Suprapubic skin (tissue), 4 donors: ENCODE measurements at places on chromosomes 12 and 14.

GRCh38 chr14:50082784-50083466, 33.4 kb downstream of the VCPKMT start:
- DNase-seq = no peak

DNA sequence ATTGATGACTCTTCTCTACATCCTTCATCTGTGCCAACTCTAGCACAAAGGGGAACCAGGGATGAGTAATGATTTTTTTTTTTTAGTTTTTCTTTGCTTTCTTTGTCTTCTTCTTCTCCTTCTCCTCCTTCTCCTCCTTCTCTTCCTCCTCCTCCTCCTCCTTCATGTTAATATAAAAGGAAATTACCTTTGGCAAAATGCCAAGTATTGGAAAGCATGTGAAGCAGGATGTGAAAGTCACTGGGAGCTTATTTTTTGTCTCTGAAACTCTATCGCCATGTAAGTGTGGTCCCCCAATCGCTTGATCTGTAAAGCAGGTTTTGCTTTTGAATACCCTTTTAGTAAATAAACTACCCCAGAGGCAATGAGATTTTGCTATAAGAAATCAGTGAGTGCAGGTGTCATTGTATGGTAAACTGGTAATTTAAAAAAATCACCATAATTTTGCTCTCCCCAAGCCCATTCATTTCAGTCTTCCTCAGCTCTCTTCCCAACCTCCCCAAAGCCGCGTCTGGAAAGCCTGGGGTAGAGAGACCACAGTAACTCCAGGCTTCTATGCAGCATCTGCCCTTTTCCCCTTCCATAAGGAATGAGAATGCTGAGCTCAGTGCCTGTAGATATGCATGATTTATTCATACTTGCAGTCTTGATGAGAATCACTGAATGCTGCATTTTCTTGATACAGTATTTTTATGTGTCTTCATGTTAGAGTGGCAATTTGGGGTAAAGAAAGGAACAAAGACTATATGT, 388.7 kb downstream of the TMEM117 start:
- DNase-seq = no peak

GRCh38 chr14:92473261-92473968, 40.2 kb upstream of the RIN3 start:
- DNase-seq = no peak

DNA sequence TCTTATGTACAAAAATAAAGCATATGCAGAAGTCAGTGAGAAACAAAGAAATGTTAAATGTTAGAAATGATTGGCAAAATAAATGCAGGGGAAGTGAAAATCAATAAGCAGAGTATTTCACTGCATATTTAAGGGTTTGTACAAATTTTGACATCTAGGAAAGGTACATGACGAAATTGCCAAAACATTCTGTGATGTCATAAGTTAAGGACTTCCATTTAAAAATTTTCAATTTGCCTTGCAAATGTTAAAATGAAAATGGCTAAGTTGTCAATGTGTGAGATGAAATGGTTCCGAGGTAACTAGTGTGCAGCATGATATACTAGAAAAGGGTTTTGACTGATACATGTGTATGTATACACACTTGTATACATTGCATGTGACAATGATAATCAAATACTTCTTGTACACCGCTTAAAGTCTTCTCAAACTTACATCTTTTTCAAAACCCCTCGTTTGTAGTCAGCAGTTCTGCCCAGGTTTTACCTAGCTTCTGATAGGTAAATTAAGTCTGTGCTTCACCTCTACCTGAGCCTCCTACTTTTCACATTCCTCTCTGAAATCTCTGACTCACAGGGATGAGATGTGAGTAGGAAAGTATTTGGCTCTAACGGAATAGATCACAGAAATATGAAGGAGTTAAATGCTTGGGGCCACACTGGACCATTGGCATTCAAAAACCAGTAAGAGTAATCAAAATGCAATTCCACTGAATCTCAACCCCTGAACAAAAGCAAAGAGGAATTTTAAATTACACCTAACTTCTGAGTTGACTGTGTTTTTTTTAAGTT, 442.4 kb upstream of the FOXG1 start:
- DNase-seq = no peak

GRCh38 chr12:124034297-124034696, 61.3 kb downstream of the ZNF664 start:
- DNase-seq = no peak
